Activated CD4-positive, alpha-beta T cell treated with anti-CD3 and anti-CD28 coated beads, Interleukin-2, amount 50 U/mL, for 1 hour (primary cell): ENCODE measurements at places on chromosomes 5 and 9.

GRCh38 chr9:18490641-18491370 is 16.9 kb downstream of the ADAMTSL1 start:
- no peak for DNase-seq

DNA sequence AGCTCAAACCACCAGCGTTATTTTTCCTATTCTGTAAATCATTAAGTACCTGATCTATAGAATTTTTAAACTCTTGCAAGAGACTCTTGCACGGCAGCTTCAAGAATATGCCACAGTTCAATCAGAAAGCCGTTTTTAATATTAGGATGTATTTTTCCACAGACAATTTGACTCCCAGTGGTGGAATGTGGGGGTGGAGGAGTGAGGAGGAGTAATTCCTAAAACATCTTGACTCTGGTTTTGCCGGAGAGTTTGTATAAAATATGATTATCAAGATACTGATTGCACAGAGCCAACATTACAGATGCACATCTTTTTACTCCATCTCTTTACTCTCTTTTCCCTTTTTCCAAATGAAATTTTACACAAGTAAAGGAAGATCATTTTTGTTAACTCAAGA is 288.3 kb downstream of the ENC1 start:
- no peak for DNase-seq

DNA sequence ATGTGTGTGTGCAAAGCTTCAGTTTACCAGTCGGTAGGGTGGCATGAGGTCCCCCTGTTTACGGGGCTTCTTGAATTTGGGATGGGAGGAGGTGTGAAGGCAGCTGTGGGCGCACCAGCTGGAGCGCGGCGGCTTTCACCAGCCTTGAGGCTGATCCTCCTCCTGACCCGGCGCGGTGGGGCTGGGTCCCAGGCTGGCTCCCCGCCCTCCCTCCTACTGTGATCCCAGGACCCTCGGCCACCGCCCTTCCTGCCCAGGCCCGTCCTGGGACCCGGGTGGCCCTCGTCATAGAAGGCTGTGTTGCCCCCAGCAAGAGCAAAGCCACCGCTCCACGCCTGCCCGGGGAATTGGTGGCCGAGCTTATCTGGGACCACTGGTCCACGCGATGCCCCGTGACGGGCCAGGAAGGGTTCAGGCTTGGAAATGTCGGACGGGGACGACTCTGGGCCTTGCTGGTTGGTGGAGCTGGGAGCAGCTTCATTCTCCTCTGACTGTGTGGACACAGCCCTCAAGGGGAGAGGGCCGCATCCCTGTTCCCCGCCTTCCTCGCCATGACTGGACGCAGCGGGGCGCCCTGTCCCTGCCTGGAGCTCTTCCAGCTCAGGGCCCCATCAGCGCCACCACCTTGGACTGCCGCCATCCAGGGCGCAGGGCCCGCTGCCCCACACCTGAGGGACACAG is 271.1 kb upstream of the IRX1 start:
- no peak for DNase-seq

GRCh38 chr5:82799361-82800077 is 277.7 kb downstream of the TMEM167A start:
- DNase-seq, result no peak

DNA sequence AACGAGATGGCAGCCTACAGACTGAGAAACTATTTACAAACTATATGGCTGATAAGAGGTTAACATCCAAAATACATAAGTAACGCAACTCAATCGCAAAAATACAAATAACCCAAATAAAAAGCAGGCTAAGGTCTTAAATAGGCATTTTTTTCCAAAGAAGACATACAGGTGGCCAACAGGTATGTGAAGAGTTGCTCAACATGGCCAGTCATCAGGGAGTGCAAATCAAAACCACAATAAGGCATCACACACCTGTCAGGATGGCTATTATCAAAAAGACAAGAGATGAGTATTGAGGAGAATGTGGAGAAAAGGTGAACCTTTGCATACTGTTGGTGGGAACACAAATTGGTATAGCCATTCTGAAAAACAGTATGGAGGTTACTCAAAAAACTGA is 73.5 kb downstream of the CAMSAP1 start:
- no peak for DNase-seq

DNA sequence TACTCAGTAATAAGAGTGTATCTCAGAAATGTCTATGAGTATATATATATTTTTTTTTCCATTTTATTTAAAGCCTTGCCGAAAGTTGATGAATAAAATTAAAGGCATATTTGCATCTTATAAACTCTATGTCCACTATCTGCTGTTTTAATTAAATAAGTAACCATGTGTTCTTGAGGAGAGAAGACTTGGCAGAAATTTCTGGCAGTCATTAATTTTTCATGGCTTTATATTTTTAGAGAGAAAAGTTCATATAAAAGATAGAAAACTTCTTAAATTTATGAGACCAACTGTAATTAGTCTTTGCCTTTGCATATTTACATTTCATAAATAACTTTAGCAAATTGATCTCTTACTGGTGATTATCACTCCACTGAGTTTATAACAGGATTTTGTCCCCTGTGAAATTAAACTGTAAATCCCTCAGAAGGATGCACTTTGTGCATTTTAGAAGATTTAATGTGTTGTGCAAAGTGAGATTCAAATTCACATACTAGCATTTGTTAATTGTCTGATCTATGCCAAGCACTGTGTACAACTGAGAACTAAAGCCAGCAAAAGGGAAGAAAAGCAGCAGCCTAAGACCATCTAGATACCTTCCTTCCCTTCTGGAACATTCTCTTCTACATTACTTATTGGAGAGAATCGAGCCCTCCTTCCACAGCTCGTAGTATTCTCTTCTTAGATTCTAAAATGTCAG is 108.7 kb downstream of the SNCAIP start:
- DNase-seq, result no peak

- no peak for DNase-seq
Observed at GRCh38 chr5:156135531-156135930, 191.4 kb upstream of the SGCD start.

GRCh38 chr5:107464416-107464815 is 206.3 kb downstream of the EFNA5 start:
- DNase-seq, result no peak

DNA sequence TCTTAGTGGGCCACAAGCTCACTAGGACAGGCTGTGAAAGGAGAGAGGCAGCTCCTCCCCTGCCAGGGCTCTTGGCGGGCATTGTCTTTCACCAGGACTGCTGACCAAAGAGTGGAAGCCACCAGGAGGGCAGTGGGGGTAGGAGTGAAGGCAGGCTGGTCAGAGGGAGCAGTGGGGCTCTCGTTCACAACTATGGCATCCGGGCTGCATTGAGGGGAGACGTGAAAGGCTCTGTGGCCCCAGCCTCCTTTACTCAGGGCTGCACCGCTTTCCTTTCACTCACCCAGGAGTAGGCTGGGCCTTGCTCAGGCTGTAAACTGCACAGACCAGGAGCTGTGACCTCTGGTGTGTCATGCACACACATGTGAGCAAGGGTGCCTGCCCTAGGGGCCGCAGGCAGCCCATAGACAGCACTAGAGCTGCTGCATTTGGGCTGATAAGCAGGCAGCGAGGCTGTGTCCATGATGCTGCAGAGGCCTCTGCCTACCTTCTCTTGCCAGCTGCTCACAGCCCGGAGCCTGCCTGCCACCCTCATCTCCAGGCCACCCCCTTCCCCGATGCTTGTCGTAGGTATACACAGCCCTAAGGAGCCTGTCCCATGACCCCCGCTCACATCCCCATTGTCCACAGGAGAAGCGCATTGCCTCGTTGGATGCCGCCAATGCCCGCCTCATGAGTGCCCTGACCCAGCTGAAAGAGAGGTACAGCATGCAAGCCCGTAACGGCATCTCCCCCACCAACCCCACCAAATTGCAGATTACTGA is 130.4 kb downstream of the DAB2IP start:
- no peak for DNase-seq

- DNase-seq, result no peak
Observed at GRCh38 chr5:110925398-110925797, 146.1 kb upstream of the TSLP start.

DNA sequence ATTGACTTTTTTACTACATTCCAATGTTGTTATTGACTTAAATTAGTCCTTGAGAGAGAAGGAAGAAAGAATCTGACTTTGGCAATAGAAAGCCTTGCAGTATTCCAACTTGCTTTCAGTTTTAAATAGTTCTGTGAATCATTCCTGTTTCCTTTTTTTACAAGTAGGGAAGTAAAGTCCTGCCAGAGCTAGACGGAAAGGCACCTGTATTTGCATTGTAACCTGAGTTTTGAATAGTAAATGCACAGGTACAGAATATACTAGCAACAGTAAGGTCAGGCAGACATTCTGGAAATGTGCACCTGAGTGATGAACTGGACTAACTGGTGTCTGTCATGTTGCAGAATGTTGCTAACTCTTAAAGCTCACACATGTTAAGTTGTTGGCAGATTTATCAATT is 100.9 kb downstream of the PRKACG start:
- no peak for DNase-seq

- no peak for DNase-seq
Observed at GRCh38 chr5:80864706-80865435, 95.3 kb upstream of the RASGRF2 start.

DNA sequence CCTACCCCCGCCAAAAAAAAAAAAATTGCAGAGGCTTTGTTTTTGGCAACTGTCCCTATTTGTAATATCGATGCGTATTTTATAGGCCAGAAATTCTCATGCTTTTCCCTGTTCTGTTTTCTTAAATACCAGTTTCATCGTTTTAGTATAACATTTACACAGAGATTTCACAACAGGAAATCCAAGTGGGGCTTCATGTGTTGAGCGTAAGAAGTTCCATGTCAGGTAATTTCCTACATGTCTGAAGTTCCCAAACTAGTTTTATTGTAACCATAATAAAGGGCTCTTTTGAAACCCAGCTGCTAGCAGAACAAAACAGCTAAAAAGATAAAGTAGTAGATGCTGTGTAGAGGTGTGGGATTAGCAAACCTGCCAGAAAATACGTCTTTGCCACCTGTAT is 4.2 kb downstream of the SMC5 start:
- no peak for DNase-seq

- no peak for DNase-seq
Observed at GRCh38 chr5:106766916-106767315, 903.8 kb downstream of the EFNA5 start.

DNA sequence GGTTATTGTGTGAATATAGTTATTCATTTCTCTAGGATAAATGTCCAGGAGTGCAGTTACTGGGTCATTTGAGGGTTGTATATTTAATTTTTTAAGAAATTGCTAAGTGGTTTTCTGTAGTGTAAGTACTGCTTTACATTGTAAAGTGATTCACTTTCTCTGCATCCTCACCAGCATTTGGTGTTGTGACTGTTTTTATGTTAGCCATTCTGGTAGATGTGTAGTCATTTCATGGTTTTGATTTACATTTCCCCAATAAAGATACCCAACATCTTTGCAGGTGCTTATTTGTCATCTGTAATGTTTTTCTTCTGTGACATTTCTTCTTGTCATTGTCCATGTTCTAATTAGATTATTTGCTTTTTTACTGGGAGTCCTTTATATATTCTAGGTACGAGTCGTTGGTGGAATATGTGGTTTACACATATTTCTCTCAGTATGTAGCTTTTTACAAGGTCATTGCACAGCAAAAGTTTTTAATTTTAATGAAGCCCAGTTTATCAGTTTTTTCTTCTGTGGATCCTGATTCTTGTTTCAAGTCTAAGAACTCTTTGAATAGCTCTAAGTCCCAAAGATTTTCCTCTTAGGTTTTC is 34.0 kb downstream of the SCGB3A1 start:
- DNase-seq, result no peak

DNA sequence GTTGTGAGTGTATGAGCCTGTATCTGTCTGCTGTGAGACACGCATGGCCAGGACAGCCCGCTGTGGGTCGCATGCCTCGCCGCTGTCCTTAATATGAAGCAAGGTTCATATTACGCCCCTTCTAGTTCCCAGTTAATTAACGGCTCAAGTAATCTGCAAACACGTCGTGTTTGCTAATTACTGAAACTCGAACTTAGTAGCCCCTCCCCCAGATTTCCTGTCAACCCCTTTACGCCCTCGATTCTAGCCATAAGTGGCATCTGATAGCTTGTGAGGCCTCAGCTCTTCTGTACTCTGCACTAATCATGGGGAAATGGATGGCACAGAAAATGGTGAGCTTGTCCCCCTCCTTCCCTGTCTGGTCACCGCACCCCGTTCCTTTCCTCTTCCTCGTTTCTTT is 116.9 kb upstream of the OTULINL start:
- no peak for DNase-seq

- no peak for DNase-seq
Observed at GRCh38 chr9:124351672-124352468, 63.4 kb downstream of the PSMB7 start.

DNA sequence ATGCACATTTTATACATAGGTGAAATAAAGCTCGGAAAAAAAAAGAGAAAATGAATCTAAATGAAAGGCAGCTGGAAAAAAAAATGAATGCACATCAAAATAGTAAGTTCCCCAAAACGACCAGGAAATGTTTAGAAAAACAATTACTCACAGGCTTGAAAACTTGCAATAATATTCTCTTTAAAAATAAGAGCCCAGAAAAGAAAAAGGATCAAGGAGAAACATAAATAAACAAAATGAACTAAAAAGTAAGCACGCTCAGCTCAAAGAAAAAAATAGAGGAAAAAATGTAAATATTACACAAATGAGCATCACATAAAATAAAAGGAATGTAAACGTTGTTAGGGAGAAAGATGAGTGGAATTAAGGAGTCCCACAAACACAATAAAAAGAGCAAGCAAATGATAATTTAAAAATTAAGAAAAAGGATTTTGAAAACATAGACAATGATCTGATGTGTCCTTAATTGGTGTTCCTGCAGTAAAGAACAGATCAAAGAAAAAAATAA is 54.2 kb downstream of the SLC27A6 start:
- DNase-seq, result no peak

GRCh38 chr5:161001604-161002003 is 149.6 kb upstream of the ATP10B start:
- DNase-seq, result no peak

DNA sequence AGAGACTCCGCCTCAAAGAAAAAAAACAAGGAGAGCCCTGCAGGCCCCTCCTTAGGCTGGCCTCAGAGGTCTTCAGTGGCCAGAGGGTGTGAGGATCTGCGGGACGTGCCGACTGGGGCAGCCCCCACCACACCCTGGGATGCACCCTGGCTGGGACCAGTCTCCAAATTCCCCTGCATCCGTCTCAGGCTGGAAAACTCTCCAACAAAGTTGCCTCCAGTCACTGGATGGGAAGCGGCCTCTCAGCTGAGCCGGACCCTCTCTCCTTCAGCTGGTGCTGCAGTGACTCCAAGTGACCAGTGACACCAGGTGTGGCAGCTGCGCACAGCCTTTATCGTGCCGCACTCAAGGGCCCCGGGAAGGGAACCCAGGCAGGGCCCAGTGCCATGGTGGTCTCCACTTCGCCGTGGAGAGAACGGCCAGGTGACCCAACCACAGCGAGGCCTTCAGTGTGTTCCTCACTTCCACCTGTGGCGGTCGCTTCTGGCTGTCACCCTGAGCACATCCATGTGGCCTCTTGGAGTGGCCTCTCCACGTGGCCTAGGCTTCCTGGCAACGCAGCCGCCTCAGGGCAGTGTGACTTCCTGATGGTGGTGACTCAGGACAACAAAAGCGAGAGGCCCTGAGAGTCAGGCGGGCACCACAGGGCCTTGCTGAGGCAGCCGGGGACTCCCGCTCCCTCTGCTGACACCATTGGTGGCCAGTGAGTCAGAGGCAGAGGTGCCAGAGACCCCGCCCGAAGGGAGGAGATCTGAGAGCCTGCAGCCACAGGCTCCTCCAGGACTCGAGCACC is 19.3 kb upstream of the CAMSAP1 start:
- DNase-seq, result peak; percentile 15

GRCh38 chr5:168972731-168973130 is 328.2 kb downstream of the SLIT3 start:
- DNase-seq, result no peak

GRCh38 chr5:59992206-59992605 is 98.7 kb upstream of the PDE4D start:
- DNase-seq, result no peak

- DNase-seq, result peak; percentile 17
Observed at GRCh38 chr9:19102181-19102630, 498 bp downstream of the HAUS6 start.
